T-helper 2 cell treated with Interferon-gamma antibody and Interleukin-4, amounts not matched to agents 5 μg/mL and 100 μg/mL, for 36 hours (primary cell): ENCODE measurements at places on chromosomes 5 and 9.

DNA sequence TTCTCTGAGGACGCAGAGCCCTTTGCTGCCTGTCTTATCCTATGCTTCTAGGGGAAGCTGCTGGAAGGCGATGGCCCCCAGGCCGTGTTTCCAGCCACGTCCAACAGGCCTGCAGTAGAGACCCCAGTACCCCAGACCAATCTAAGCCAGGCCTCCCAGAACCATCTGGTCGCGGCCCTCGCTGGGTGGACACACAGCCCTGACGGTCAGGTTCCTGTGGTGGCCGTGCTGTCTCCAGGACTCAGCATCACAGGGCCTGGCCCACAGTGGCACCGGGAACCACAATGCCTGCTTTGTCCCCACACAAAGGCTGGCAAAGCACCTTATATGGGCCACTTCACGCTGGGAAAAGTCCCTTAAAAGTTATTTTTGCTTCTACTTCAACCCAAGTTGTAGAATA, 44.5 kb downstream of the SEMA4D start:
- peaks cover 59% of the 10 kb centered on the region for H3K36me3 ChIP-seq
- peak overlapping the region; percentile 84 for H3K27ac ChIP-seq
- H3K4me1 ChIP-seq = peaks cover 75% of the 10 kb centered on the region
- no peak for DNase-seq
- H3K27me3 ChIP-seq = no peaks in the 10 kb centered on the region

DNA sequence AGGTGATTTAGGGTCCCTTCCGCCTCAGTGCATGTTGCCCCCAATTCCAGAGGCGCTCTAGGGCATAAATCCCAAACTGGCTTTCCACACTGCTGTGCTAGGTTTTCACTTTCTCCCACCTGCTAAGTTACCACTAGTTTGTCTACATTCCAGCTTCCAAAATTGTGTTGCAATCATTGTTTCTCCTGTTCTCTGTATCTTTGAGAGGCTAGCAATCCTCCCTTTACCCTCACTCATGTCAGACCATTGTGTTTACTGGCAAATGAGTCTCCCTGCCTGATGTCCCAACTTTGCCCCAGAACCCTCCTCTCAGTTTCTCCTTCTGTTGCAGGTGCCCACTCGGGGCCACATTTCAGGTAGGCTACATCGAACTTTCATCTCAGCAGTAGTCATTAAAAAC, 221.3 kb downstream of the PDZD2 start:
- H3K4me1 ChIP-seq = no peaks in the 10 kb centered on the region
- peaks cover 21% of the 10 kb centered on the region for H3K27me3 ChIP-seq
- no peak overlapping the region for H3K4me3 ChIP-seq

GRCh38 chr5:162217037-162217436, 149.5 kb downstream of the GABRG2 start:
- DNase-seq = no peak
- no peaks in the 10 kb centered on the region for H3K36me3 ChIP-seq
- H3K27me3 ChIP-seq = no peaks in the 10 kb centered on the region
- no peak overlapping the region for H3K4me3 ChIP-seq

DNA sequence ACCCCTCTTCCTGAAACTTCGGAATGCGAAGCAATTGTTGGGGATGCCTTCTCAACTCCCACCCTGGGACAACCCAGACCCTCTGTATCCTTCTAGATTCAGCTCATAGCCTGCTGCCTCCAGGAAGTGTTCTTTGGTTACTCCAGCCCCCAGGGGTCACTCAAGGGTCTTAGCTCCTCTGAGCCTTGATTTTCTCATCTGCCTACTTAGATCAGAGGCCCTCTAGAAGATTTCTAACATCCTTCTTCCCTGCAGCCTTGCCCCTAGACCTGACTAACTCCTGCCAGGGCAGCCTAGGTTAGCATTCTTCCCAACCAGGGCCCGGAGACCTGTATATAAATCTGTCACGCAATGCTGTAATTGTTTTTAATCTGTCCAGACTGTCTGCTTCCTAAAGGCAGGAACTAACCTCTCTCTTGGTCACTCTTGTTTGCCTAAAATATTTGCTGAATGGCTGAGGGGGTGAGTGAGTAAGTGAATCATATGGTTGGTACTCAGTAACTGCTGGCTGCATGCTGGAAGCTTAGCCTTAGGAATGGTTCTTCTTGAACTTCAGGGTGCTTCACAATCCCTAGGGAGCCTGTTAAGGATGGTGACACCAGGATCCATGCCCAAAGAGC, 8.2 kb downstream of the GALNT10 start:
- H3K4me3 ChIP-seq = peak overlapping the region; percentile 57
- H3K27me3 ChIP-seq = no peaks in the 10 kb centered on the region
- H3K27ac ChIP-seq = peak overlapping the region; percentile 88

DNA sequence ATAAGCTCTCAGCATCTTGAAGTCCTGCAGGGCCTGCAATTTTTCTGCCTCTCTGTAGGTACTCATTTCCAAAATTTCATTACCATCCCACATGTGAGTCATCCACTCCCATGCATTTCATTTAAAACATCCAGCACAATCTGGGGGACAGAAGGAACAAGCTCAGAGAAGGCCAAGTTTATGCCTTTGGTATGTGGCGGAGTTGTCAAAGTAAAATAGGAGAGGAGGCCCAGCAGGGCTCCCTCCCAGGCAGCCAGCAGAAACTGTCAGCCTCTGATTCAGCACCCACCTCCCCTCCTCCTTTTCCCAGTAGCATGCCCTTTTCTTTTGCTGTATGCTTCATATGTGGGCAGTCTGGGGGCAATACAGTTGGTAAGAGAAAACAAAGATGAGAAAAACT, 126.4 kb upstream of the ZNF366 start:
- H3K27ac ChIP-seq = no peak overlapping the region
- no peaks in the 10 kb centered on the region for H3K36me3 ChIP-seq
- H3K4me1 ChIP-seq = no peaks in the 10 kb centered on the region
- H3K4me3 ChIP-seq = no peak overlapping the region
- no peak for DNase-seq

DNA sequence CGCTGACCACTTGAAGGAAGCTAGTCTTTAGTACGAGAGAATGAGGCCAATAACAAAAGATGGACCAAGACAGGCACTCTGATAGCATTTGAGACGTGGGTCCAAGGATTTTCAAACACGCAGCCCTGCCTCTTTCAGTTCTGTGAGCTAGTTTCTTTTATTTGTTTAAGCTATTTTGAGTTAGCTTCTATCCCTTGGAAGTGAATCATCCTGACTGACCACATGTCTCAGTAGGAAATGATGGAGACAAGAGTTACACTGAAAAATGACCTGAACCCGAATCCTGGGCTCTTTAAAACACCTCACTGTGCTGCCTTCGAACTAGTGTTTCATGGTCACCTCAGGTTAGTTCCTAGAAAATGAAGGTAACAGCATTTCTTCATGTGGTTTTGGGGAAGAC, 9.9 kb downstream of the TEK start:
- DNase-seq = no peak
- H3K27me3 ChIP-seq = no peaks in the 10 kb centered on the region
- no peak overlapping the region for H3K27ac ChIP-seq
- H3K36me3 ChIP-seq = no peaks in the 10 kb centered on the region
- H3K4me1 ChIP-seq = no peaks in the 10 kb centered on the region
- no peak overlapping the region for H3K4me3 ChIP-seq

DNA sequence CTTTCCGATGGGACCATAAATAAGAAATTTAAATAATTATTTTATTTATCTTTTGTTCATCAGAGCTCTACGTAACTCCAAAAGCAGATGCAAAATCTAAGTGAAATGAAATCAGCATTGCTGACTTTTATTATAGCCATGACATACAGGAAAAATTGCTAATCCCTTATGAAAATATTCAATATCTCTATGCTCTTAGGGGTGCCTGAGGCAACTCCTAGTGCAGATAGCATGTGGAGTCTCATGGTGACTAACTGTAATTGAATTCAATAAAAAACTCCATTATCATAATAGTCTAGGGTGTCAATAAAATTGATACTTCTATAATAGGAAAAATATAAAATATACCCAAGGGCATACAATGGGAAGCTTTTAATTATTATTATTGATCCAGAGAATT, 42.6 kb downstream of the SLC24A2 start:
- DNase-seq = no peak
- no peak overlapping the region for H3K4me3 ChIP-seq
- no peak overlapping the region for H3K27ac ChIP-seq
- peaks cover 7% of the 10 kb centered on the region for H3K36me3 ChIP-seq
- H3K4me1 ChIP-seq = peaks cover 22% of the 10 kb centered on the region

GRCh38 chr9:112890106-112891081, at the start of gene SLC46A2:
TSS of gene SLC46A2 (minus strand) at chr9:112890876. CDS start at chr9:112890681, 195 bp downstream.
- no peak within 1 kb of the TSS for H3K27ac ChIP-seq
- peaks cover 3% of the 10 kb centered on the region for H3K4me1 ChIP-seq
- peaks cover 33% of the 10 kb centered on the region for H3K27me3 ChIP-seq

GRCh38 chr5:78964889-78965288, 20.2 kb downstream of the ARSB start:
- H3K4me1 ChIP-seq = no peaks in the 10 kb centered on the region
- H3K27ac ChIP-seq = no peak overlapping the region
- DNase-seq = no peak
- peaks cover 9% of the 10 kb centered on the region for H3K36me3 ChIP-seq
- H3K4me3 ChIP-seq = no peak overlapping the region

- peaks cover 17% of the 10 kb centered on the region for H3K36me3 ChIP-seq
- no peaks in the 10 kb centered on the region for H3K27me3 ChIP-seq
- peak overlapping the region; percentile 55 for H3K27ac ChIP-seq
- peaks cover 42% of the 10 kb centered on the region for H3K4me1 ChIP-seq
- no peak for DNase-seq
- no peak overlapping the region for H3K4me3 ChIP-seq
Observed at GRCh38 chr5:133996683-133997252, 8.0 kb downstream of the VDAC1 start.
